IgD-negative memory B cell (primary cell): ENCODE measurements at places on chromosomes 7 and 10. TPM values are rescaled to one million over a fixed set of nuclear protein-coding genes. Genes with fewer than 3 reads are reported as not detected.

The HOXA6 gene
- 0.39 TPM for polyA plus RNA-seq

The SHOC2 gene
- polyA plus RNA-seq, result 105 TPM

The ZFYVE27 gene
- 35.4 TPM for polyA plus RNA-seq

The CREB5 gene
- 1.3 TPM for polyA plus RNA-seq

The PKD2L1 gene
- not detected for polyA plus RNA-seq

The SEMA3E gene
- polyA plus RNA-seq, result not detected
